Activated T-cell treated with anti-CD3 and anti-CD28 coated beads, Interleukin-2, amount 50 U/mL, for 24 hours (primary cell): ENCODE measurements at places on chromosomes 5 and 9.
A peak's percentile ranks its signal among the peaks of the same experiment; 100 is the strongest.

- DNase-seq = no peak
These were observed 558.6 kb upstream of the SGCD start for GRCh38 chr5:155768332-155768731.

GRCh38 chr9:133134388-133135145 lies 13.5 kb upstream of the RALGDS start:
- DNase-seq = no peak

DNA sequence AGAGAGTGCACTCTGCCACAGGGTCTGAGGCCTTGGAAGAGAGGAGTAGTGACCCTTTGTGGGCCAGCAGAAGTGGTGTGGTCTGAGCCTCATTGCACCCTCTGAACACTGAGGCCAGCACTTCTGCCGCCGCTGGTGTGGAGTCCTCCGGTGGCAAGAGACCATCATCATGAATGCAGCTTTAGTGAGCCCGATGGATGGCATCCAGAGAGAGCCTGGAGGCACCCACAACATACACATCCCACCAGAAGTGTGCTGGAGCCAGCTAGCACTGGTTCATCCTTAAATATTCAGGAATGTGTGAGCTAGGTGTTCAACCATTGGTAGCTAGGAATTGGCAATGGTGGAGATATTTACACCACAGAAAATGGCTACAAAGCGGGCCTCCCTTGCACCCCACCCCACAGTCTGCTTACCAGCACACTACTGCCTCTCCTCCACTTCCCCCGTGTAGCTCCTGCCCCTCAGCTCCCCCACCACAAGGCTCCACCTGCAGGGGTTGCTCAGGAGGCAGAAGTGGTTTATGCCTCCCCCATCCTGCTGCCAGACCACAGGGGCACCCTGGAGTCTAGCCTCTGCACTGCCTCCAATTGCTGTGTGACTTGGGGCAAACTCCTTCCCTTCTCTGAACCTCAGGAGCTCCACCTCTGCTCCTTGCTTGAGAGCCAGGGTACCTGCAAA lies 16.4 kb downstream of the SLC6A7 start:
- DNase-seq = no peak

GRCh38 chr9:88587885-88588649 lies 53.1 kb downstream of the NXNL2 start:
- DNase-seq = no peak

GRCh38 chr9:130630071-130630450 lies 34.3 kb upstream of the PRDM12 start:
- DNase-seq = no peak

GRCh38 chr5:98929710-98930298 lies 997 bp upstream of the CHD1 start:
- no peak for DNase-seq

- DNase-seq = no peak
These were observed 63.1 kb downstream of the TMOD1 start for GRCh38 chr9:97564291-97565175.

DNA sequence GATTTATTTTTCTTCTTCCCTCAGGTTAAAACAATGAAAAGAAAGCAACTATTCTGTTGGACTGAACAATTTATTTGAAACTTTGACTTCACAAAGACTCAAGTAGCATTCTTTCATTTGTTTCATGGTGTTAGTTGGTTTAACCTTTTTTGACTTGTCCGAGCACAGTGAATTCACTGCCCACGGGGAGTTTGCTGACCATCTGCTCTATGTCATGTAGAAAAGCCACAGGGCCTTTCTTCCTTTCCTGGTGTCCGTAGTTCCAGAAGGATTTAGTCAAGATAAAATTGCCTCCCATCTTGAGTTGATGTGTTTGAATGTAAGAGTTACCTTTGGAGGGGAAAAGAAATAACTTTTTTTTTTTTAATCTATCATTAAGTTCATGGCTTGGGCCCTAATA lies 55.1 kb upstream of the ZNF608 start:
- no peak for DNase-seq

DNA sequence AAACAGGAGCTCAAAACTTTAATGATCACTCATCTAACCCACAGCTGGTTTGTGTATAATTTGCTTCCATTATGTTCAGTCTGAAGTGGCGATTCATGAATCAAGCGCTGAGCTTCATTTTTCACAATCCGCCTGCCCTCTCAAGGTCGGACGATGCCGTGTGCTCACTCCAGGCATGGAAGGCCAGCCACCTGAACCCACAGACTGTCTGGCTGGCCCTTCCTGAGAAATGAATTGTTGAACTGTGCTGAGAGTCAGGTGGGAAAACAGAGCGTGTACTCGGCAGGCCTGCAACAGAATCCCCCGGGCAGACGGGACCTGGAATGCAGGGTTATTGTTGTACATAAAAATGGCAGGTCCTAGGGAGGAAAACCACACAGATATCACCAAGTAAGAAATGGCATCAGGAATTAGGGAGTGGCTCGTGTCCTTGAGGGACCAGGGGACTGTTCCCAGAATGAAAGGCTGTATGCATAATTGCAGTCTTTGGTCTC lies 375.7 kb downstream of the IRX2 start:
- DNase-seq = no peak

DNA sequence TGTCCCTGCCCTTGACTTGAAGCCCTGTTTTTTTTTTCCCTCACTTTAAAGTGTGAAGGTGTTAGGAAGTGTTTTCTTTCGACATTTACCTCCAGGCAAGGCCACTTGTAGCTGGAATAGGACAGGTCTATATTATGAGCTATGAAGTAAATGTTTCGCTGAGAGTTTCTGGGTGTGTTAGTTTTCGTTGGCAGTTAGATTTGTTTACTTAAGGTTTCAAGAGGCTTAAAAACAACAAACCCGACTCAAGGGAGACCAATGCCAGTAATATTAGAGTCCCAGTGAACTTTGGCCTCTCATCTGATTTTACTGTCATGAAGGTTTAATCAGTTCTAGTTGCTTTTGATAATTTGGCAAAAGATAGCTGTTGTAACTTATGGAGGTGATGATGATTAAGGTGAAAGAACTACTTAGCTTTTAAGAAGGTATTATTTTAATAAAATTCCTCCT lies 25.2 kb downstream of the OCLN start:
- no peak for DNase-seq

GRCh38 chr5:173450188-173450587 lies 122.0 kb upstream of the STC2 start:
- DNase-seq = no peak

DNA sequence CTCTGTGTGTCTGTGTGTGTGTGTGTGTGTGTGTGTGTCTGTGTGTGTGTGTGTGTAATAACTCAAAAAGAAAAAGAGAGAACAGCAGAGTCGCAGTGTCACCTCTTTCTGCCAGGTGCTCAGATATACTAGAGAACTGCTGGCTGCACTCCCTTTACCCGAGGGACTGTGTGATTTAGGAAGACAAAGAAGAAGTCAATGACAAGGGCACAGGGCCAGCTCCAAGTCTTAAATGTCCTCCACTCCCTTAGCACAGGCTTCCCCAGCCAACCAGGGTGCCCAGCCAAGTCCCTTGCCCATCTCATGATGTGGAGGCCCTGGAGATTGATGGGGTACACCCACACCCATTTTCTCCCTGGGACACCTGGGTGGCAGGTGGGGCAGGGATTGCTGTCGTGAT lies 8.7 kb downstream of the CCNJL start:
- no peak for DNase-seq

DNA sequence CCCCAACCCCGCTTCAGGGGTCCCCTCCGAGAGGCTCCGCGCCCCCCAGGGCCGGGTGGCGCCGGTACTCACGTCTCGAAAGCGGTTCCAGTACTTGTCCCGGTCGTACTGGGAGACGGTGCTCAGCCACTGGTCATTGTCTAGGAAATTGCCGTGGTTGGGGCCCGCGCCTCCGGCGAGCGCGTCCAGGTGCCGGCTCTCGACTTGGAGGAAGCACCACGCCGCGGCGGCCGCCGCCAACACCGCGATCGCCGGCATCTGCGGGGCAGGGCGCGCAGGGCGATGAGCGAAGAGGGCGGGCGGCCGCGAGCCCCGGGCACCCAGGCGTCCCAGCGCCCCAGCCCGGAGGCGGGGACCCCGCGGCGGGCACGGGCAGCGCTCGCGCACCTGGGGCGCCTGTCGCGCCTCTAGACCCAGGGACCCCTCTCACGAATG lies 808 bp downstream of the SPOCK1 start:
- peak; percentile 31 for DNase-seq

DNA sequence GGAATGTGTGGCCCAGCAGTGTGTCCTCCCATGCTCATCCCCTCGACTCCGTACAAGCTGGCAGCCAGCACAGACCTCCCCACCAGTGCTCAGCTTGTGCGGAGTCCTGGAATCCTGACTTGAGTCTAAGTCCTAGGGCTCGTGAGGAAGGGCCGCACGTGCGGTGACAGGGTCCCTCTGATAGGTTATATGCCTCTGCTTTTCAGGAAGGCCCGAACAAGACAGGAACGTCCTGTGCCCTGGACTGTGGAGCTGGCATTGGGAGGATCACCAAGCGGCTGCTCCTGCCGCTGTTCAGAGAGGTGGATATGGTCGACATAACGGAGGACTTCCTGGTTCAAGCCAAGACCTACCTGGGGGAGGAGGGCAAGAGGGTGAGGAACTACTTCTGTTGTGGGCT lies 7.9 kb downstream of the NTMT1 start:
- no peak for DNase-seq

GRCh38 chr9:33765411-33765810 lies 29.9 kb upstream of the PRSS3 start:
- DNase-seq = no peak

DNA sequence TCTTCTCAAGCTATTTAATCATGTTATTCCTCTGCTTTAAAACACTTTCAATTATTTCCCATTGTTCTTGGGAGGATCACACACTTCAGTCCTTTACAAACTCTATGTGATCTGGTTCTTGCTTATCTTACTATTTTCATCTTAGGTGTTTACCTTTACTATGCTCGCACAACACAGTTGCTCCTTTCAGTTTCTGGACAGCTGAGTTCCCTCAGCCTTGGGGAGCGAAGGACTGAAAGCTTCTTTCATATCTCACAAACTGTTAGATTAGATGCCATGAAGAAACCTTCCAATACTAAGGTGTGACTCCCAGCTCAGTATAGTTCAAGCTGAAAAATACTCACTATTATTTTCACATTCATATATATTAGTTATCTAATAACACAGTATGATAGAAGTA lies 117.9 kb downstream of the CDC42SE2 start:
- no peak for DNase-seq

- no peak for DNase-seq
These were observed 27.0 kb downstream of the PRDM6 start for GRCh38 chr5:123116058-123116457.

- no peak for DNase-seq
These were observed 58.6 kb downstream of the VCAN start for GRCh38 chr5:83530193-83530592.

- peak; percentile 49 for DNase-seq
These were observed 76.4 kb downstream of the EHMT1 start for GRCh38 chr9:137694962-137695875.

- no peak for DNase-seq
These were observed 591.9 kb downstream of the SEMA5A start for GRCh38 chr5:8953911-8954438.

DNA sequence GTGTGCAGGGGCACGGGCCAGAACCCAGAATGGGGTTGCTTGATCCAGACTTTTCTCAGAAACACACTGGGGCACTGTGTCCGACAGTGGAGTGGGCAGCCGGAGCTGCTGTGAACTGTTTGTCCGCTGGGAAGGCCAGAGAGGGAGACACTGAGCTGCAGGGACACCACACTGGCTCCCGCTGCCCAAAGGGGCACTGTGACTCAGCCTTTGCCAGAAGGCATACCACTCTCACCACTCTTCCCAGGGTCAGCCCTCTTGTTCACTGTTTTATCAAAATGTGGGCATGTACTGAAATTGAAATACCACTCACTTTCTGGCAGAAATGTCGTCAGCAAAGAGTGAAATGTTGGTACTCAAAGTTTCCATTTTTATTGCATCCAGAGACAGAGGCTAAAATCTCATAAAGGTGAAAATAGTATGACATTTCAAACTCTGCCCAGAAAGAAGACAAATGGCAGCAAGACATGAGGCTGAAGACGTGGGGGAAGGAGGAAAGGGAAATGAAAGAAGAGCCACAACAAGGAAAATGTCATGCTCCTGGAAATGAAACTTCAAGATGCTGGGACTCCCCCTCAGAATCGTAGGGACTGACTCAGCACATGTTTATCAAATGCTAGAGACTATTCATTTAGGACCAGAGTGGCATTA lies 4.5 kb upstream of the IL7R start:
- DNase-seq = peak; percentile 77

DNA sequence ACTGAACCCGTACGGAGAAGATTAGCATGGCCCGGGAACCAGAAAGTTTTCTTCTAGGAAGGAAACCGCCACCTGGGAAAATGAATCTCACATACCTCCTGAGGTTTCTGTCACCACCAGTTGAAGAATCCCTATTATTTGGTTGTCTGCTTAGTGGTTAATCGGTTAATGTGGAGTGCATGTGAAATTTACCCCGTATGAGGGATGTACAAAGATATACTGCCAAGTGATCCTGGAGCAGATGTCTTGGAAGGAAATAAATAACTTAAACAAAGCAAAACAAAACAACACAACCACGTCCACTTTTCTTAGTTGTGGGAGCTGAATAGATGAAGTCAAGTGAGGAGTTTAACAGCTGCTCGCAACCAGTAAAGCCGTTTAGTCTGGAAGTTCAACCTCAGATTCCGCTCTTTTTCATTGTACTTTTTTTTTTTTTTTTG lies 3.8 kb downstream of the DMRT2 start:
- no peak for DNase-seq

DNA sequence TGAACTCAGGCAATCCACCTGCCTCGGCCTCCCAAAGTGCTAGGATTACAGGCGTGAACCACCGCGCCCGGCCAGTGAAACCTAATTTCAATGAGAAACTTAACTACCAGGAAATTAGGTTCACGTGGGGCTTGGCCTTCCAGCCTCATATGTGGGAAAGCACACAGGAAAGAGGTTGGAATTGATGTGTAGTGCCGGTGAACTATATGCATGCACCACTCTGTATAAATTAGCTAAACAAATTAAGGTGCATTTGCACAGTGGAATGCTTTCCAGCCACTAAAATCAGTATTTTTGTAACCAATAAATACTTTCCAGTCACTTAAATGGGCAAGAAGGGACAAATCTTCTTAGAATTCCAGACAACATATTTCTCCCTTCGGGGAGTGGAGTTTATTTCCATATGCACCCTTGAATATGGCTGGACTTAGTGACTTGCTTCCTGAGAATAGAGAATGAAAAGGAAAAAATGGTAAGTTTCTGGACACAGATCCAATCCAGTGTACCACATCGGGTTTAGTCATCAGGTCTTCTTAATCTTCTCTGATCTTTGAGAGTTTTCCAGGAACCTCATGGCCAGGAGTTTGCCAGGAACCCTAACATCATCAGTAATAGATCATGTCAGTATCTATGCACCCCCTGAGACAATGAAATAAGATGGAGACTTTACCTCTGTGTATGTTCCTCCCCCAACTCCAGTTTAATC lies 24.9 kb downstream of the ATOX1 start:
- DNase-seq = no peak

DNA sequence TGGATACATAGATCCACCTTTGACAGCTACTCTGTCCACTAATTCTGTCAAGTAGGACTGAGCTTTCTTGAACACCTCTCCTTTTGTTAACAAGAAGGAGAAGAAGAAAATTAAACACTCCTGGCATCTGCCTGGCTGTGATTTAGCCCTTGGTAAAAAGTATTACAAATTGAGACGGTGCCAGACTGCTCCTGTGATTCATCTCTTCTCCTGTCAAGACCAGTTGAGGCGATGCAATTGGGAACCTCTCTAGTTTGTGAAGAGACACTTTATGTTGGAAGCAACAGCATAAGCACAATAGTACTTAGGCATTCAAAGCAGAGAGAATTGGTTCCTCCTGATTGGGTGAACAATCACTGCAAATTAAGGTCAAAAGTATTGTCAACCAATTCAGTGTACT lies 72.7 kb downstream of the GHR start:
- DNase-seq = no peak
